ENCODE measurements at places on chromosomes 11 and 22. TPM values are rescaled to one million over a fixed set of nuclear protein-coding genes. Genes with fewer than 3 reads are reported as not detected.

DNA sequence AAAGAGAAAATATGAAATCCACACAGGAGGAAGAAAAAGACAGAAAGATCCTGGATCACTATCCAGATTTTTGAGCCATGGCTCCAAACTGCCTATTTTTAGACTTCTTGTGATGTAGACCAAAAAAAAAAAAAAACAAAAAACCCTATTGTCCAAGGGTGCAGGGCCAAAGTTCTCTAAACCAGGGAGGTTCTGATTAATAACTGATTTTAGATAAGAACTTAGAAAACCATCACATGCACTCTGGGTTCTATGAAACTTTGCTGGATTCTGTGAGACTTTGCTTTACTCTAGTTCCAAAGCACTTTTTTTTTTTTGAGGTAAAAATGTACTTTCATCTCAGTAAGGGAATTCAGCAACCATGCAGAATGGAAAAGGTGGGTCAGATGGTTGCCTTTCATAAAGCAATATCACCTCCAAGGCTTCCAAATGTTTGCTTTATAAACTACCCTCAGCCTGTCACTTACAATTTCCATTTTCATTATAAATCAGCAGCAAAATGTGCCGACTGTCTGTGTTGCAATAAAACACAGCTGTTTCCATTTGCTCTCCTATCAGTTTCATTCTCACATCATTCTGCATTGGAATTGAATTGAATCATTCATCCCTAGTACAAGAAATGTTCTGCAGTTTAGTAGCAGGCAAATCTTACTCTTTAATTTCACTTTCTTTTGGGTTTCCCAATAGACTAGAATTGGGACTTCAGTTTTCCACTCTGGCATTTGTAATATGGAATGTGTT is 1584.3 kb upstream of the RAG2 start:
- DNase-seq, result no peak

DNA sequence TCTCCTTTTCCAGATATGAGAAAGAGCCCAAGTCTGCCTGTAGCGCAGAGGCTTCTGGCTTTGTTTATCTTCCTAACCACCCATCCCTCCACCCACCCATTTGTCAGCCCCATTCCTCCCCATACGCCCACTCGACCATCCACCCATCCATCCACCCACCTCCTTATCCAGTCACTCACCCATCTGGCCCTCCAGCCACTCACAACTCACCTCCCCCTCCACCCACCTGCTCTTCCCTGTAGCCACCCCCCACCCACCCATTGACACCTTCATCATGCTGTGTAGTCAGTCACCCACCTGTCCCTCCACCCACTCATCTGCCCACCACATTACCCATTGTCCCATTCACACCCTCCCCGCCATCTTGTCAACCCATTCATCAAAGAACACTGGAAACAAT is 5.5 kb downstream of the CST6 start:
- DNase-seq, result no peak

DNA sequence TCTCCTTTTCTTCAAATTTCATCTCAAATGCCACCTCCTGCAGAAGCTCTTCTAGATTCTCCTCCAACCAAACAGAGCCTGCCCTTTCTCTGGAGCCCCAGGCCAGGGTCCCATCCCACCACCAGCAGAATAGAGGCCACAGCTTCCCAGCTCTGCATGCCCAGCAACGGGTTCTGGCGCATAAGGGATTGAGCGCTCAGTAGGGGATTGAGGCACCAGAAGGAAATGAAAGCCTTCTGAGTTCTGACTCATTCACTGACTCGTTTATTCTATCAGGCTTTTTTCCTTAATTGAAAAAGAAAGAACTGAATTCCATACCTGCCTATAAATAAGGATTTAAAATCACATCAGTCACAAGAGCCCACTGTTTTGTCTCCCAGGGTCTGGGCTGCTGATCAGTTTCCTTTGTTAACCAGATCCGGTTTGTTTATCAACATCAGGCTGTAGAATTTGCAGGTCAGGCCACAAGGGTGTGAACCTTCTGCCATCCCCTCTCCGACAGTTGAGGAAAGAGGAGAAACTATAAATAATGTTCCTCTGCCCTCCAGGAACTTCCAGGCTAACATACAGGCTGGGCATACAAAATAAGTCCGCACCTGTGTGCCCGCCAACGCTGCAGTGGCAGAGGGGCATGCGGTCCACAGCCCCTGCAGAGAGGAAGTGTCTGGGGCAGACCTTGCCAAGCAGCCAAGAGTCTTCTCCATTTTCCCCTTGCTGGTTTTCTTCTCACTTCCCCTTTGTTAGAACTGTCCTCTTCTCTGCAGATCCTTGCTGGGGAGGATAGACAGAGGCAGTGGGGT is 63.5 kb upstream of the PRDM11 start:
- DNase-seq, result no peak

DNA sequence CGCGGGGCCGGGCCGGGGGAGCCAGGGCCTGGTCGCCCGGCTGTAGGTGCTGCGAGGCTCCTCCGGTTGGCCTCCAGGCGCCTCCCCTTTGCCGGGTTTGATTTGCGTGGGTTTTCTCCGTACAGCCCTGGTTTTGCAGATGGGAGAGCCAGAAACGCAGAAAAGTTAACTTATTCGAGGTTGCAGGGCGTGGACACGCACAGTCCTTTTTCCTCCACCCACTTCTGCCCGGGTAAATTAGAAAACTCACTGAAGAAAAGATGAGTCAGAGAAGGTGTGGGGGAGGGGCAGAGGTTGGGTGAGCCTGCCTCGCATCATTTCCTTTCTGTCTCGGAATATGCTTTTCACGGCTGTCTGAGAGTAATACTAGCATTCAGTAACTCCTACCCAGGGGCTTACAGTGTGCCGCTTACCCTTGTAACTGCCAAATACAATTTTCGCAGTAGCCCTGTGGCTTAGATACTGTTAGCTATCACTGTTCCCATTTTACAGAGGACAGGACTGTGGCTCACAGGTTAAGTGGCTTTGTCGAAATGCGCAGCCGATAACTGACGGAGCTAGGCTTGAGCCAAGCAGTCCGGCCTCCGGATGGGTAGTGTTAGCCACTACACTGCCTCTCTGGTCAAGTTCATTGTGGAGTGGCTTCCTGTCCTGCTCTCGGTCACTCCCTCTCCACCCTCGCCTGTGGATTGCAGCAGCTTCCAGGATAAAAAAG is 812 bp downstream of the FADD start:
- no peak for DNase-seq

- no peak for DNase-seq
Measured at GRCh38 chr11:88246696-88247095, 71.5 kb upstream of the RAB38 start.

DNA sequence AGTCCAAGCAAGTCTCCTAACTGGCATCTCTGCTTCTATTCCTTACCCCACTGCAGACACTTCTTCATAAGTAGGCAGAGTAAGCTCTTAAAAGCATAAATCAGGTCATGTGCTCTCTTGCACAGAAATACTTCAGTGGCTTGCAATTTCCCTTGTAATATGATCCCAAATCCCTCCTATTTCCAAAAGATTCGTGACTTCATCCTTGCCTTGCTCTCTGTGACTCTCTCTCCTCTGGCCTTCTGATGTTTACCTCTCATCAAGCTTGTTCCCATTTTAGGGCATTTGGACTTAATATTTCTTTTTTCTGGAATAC is 37.4 kb upstream of the NCR3LG1 start:
- DNase-seq, result no peak

- DNase-seq, result no peak
Measured at GRCh38 chr11:82995754-82996398, 75.8 kb downstream of the RAB30 start.

DNA sequence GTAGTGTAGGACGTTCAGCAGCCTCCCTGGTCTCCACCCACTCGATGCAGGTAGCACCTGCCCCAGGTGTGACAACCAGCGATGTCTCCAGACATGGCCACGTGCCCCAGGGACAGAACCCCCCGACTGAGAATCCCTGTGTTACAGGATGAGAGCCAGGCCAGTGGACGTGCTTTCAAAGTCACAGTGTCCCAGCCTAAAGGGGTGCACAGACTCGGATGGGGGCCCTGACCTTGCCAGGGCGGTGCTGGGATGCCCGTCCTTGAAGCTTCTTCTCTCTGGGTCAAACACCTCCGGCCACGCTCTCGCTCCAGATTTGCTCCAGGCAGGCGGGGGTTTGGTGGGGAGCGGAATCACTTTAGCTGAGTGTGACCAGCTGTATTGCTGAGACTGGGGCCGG is 23.3 kb upstream of the GAL start:
- DNase-seq, result no peak

GRCh38 chr11:14242187-14242586 is 116.8 kb downstream of the RRAS2 start:
- peak; percentile 17 for DNase-seq

DNA sequence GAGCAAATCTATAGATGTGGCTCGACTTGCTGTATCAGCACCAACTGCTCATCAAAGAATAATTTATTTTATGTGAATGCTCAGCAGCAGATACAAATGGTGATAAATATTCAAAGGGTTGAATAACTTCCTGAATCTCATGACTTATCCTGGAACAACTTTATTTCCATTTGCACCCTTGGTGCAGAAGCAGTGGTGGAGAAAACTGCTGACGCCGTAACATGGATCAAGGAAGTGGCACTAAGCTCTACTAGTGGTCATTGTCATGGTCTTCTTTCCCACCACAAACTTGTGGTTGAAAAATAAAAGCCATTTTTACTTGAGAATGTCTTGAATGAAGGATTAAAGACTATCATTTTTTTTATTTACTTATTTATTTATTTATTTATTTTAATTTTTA is 14.6 kb downstream of the MARK2 start:
- no peak for DNase-seq

The BSCL2 gene
- 507 TPM for total RNA-seq

The KRTAP5-8 gene
- 1.0 TPM for total RNA-seq

The OR10D3 gene
- total RNA-seq, result not detected

The CASP5 gene
- total RNA-seq, result 1.2 TPM

The KCNK4 gene
- 7.2 TPM for total RNA-seq

The C11orf65 gene
- total RNA-seq, result 0.67 TPM

The TSPAN4 gene
- total RNA-seq, result 9.5 TPM

The SPI1 gene
- 11.3 TPM for total RNA-seq

Measured in dorsolateral prefrontal cortex (tissue), 122 donors.